ENCODE measurements at places on chromosomes 2 and 18.

- no peak for DNase-seq
Measured at GRCh38 chr18:62486290-62486964, 36.4 kb upstream of the ZCCHC2 start.

DNA sequence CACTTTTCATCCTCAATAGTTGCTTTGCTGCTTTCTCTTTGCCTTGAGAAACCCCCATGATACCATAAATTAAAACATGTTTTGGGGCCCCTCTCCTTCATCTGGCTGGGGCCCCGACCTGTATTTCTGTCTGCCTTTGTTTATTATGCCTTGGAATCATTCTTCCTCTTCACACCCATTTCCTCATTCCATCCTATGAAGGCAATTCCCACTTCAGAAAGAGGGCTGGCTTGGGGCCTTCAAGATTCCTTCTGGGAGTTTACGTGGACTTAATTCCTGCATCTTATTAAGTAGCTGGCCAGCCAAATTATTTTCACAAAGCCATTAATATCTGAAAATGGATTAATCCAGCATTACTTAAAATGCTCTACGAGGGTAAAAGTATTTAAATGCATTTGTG lies 6.8 kb upstream of the LRRTM1 start:
- no peak for DNase-seq

GRCh38 chr2:124894199-124894598 lies 869.1 kb downstream of the CNTNAP5 start:
- no peak for DNase-seq

GRCh38 chr2:27275211-27276150 lies at the start of gene DNAJC5G:
Gene DNAJC5G (plus strand): TSS chr2:27275433. CDS start chr2:27276729, 1,296 bp downstream.
- no peak for DNase-seq

DNA sequence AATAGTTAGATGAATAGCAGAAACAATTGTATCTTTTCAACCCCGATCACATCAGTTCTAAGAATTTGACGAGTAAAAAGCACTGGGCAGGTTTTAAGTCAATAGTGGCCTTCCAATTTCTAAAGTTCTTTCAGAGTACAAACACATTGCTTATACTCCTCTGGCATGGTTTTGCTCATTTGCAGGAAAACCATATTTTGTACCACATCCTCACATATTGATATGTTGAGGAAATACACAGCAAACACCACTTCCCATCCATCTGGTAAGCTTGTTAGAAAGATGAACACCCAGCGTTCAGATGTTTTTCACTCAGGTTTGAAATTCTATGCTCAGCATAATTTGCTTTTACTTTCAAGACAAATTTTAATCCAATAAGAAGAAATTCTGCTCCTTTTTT lies 344.6 kb upstream of the ACVR2A start:
- DNase-seq, result no peak

GRCh38 chr2:133338224-133338623 lies 230.0 kb downstream of the NCKAP5 start:
- no peak for DNase-seq

GRCh38 chr2:200203381-200203827 lies 103.1 kb upstream of the SPATS2L start:
- DNase-seq, result no peak

GRCh38 chr18:11688972-11689668 lies at the start of gene GNAL:
Gene GNAL (plus strand): TSS chr18:11689264. CDS start chr18:11689564, 300 bp downstream.
- DNase-seq, result no peak

- DNase-seq, result no peak
Measured at GRCh38 chr2:36455011-36455410, 99.4 kb downstream of the CRIM1 start.

- DNase-seq, result no peak
Measured at GRCh38 chr2:219167997-219168396, 1.8 kb downstream of the SLC23A3 start.

DNA sequence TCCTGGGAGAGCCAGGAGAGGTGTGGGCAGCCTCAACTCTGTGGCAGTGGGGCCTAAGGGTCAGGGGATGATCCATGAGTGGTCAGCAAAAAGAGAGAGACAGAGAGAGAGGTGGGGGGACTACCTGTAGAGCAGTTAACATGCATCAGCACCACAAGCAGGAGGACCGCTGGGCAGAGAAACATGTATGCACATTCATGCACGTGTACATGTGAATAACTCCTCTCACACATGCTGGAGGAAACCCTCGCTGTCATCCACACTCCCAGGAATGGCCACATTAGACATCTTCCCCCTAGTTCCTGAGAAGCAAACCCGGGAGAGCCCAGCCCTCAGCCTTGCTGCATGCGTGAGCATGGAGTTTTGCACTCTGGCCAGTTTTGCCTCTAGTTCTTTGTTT lies 166.1 kb downstream of the SMAD7 start:
- DNase-seq, result no peak

DNA sequence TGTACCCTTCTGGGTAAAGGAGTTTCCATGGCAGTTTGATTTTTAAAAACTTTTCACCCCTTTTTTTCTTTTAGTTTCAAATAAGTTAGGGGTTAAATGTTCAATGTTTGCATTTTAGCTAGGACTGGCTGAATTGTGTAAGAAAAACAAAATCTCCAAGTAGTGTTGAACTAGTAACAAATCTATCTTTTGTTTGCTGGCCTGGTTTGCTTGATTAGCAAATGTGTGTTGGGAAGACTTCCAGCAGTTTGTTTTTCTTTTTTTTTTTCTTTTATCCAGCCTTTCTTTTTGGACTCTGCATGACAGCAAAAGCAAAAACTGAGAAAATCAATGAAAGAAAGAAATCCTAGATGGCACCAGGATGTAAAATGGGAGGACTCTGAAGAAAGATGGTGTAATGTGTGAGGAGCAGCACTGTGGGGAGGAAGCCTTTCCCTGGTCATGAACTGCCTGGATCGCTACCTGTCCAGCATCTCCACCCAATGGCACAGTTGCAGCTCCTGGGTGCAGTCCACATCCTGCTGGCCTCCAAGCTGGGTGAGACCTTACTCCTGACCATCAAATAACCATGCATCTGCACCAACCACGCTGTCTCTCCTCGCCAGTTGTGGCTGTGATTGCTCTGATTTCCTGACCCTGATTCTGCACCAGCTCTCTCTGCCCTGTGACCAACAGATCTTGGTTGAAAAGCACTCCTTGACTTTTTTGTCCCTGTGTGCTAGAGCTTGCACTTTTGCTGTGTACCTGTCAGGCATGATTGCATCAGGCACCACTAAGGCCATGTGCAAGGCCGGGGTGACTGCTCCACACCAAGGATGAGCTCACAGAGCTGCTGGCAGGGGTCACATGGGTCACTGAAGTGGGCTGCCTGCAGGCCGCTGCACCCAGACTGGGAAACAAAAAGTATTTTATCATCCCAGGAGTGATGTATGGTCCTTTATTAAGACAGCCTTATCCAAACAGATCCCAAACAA lies 71.2 kb upstream of the ZNF236 start:
- DNase-seq, result no peak

- peak; percentile 36 for DNase-seq
Measured at GRCh38 chr2:209189893-209190292, 234.0 kb upstream of the MAP2 start.

- DNase-seq, result no peak
Measured at GRCh38 chr2:101080211-101081068, 70.7 kb downstream of the TBC1D8 start.

DNA sequence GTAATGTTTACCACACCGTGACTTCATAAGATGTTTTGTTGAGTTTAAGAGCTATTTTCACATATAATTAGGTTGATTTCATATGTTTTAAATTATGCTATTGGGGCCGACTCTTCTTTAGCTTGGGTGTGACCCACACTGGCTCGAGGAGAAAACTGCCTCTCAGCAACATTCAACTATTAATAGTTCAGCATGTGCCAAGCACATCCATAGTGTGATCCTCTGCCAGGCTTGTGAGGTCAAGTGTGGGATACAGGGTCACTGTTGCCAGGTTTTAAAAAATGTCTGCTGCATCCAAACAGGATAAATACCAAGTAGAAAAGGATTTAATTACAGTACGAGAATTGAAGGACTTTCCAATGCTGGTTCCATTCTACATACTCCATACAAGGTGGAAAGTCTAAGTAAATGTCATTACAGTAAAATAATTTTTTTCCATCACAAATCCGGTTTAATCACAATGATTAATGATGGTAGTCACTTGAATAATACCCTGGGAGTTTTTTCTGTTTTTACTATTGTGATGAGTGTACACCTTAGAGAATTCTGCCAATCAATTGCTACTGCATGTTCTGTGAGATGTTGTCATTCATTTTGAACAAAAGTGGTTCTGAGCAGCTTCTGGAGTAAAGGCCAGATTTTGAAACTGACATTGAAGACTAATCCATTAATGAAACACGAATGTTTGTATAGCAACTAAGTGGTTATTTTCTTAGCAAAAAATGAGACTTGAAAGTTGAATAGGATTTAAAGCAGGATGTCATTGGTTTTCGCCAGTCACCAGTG lies 84.5 kb downstream of the ABI2 start:
- no peak for DNase-seq

- DNase-seq, result no peak
Measured at GRCh38 chr18:77023102-77023782, 109.3 kb downstream of the MBP start.

DNA sequence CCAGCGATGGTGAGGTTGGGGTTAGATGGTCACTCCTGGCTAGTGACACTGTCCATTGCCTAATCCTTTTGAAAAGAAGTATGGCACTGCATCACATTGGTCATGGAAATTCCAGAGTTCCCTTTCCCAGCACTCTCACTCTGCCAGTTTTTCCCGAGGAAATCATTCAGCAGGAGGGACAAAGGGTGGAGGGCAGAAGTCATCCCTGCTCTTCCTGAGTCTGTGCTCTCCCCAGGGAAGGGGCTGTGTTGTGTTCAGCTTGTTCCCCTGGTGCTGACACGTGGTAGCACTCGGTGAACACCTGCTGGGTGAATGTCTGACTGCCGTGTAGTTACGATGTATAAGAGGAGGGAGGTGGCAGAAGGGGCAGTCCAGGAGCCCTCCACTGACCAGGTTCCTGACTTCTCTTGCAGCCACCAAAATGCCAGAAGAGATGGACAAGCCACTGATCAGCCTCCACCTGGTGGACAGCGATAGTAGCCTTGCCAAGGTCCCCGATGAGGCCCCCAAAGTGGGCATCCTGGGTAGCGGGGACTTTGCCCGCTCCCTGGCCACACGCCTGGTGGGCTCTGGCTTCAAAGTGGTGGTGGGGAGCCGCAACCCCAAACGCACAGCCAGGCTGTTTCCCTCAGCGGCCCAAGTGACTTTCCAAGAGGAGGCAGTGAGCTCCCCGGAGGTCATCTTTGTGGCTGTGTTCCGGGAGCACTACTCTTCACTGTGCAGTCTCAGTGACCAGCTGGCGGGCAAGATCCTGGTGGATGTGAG lies 21.6 kb downstream of the STEAP3 start:
- no peak for DNase-seq

- no peak for DNase-seq
Measured at GRCh38 chr2:190318931-190319554, 583 bp downstream of the HIBCH start.

- DNase-seq, result no peak
Measured at GRCh38 chr2:103875131-103875530, 978.8 kb upstream of the POU3F3 start.

GRCh38 chr2:102809291-102810189 lies 47.7 kb downstream of the TMEM182 start:
- no peak for DNase-seq

GRCh38 chr2:126831234-126832005 lies 67.3 kb upstream of the TEX51 start:
- DNase-seq, result no peak

- DNase-seq, result no peak
Measured at GRCh38 chr2:130728007-130728454, 839 bp upstream of the GPR148 start.

DNA sequence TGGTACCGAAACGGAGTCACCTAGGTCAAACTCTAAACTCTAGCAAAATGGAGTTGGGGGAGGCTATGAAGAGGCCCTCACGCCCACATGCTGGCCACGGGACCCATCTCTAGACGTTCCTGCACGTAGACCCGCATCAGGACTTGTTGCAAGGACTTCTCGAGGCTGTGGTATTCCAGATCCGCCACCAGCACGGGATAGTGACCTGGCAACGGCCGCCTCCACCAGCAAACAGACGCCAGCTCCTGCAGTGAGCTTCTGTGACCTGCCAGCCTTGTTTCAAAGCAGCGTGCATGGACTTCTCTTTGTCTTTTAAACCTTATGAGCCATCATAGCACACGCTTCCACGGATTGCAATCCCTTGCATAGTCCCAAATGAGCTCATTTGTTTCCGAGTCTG lies 40.3 kb upstream of the RALBP1 start:
- no peak for DNase-seq

- DNase-seq, result no peak
Measured at GRCh38 chr2:161956738-161957137, 117.3 kb downstream of the DPP4 start.

DNA sequence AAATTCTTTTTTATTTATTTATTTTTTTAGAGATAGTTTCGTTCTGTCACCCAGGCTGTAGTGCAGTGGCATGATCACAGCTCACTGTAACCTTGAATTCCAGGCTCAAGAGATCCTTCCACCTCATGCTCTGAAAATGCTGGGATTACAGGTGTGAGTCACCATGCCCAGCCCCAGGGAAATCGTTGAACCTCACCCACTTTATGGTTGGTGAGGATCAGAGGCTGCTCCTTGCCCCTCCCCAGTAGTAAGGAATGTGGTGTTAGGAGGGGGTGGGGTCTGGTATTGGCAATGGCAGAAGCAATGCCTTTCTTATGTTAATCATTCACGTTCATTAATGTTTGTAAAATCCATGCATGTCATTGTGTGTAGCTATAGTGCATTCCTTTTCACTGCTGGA lies 161.9 kb downstream of the SUCLG1 start:
- DNase-seq, result no peak

GRCh38 chr2:57622009-57622408 lies 424.6 kb upstream of the VRK2 start:
- no peak for DNase-seq
